ENCODE measurements at places on chromosomes 5 and 9. TPM values are rescaled to one million over a fixed set of nuclear protein-coding genes. Genes with fewer than 3 reads are reported as not detected.
A peak's percentile ranks its signal among the peaks of the same experiment; 100 is the strongest.

- no peak for DNase-seq
Measured at GRCh38 chr5:174589011-174589410, 135.4 kb upstream of the MSX2 start.

DNA sequence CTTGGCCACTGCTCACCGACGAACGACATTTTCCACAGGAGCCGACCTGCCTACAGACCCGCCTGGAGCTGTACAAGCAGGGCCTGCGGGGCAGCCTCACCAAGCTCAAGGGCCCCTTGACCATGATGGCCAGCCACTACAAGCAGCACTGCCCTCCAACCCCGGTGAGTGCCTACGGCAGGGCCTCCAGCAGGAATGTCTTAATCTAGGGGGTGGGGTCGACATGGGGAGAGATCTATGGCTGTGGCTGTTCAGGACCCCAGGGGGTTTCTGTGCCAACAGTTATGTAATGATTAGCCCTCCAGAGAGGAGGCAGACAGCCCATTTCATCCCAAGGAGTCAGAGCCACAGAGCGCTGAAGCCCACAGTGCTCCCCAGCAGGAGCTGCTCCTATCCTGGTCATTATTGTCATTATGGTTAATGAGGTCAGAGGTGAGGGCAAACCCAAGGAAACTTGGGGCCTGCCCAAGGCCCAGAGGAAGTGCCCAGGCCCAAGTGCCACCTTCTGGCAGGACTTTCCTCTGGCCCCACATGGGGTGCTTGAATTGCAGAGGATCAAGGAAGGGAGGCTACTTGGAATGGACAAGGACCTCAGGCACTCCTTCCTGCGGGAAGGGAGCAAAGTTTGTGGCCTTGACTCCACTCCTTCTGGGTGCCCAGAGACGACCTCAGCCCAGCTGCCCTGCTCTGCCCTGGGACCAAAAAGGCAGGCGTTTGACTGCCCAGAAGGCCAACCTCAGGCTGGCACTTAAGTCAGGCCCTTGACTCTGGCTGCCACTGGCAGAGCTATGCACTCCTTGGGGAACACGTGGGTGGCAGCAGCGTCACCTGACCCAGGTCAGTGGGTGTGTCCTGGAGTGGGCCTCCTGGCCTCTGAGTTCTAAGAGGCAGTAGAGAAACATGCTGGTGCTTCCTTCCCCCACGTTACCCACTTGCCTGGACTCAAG is 1.5 kb downstream of the CSF2 start:
- DNase-seq = peak; percentile 58

DNA sequence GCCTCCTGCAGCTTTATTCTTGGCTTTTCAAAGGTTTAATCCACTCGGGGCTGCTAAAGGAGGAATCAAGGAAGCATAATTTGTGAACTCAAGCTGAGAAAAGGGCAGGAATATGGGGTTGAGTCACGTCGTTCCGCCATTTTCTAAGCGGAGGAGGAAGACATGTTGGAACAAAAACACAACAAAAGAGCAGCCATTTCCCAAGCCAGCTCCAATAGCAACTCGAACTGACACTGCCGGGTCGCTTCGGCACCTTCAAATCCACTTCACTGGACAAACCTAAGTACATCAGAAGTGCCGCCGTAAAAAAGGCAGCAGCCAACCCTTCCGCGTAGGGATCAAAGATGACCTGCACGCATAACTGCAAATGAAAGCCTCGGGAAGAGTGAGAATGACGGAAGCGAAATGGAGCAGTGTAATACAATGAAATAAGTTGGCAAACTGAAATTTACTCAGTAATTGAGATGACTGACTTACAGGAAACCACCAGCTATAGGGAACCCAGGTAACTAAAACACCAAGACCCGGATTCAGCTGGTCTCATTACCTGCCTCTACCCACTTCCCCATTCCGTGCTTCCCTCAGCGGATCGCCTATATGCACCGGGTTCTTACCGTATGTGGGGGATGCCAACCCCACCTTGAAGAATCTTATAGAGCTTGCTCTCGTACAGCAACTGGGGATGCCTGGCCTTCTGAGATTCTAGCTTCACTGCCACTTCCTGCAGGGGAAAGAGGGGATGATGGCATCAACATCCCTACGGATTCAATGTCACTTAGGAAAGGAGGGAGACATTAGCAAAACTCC is 1.6 kb downstream of the CSNK1A1 start:
- peak; percentile 46 for DNase-seq

- DNase-seq = no peak
Measured at GRCh38 chr5:131548176-131548575, 86.9 kb downstream of the RAPGEF6 start.

- DNase-seq = no peak
Measured at GRCh38 chr5:172731680-172732074, 39.3 kb downstream of the DUSP1 start.

DNA sequence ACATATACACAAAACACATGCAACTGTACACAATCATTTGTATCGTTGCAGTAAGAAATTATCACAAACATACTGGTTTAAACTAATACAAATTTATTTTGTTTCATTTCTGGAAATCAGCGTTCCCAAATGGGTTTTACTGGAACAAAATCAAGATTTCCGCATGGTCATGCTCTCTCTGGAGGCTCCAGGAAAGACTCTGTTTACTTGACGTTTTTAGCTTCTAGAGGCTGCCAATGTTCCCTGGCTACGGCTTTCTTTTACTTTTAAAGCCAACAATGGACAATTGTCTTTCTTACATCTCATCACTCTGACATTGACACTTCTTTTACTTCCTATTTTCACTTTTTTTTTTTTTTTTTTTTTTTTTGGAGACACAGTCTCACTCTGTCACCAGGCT is 793.1 kb downstream of the CDH9 start:
- DNase-seq = no peak

DNA sequence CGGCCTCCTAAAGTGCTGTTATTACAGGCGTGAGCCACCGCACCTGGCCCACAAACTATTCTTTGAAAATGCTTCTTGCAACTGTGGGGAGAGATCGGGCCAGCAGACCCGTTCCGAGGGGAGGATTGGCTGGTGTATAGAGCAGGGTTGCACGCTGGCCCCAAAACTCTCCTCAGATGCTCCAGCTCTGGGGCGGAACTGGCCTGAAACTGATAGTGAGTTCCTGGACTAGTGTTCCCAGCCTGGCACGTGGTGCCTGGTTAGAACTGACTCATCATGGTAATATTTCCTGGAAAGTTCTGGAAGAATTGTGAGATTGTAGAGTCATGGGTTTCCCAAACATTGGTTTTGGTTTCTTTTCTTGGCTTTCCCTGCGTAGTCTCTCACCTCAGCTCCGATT is 120.5 kb downstream of the FBXL7 start:
- peak; percentile 79 for DNase-seq

DNA sequence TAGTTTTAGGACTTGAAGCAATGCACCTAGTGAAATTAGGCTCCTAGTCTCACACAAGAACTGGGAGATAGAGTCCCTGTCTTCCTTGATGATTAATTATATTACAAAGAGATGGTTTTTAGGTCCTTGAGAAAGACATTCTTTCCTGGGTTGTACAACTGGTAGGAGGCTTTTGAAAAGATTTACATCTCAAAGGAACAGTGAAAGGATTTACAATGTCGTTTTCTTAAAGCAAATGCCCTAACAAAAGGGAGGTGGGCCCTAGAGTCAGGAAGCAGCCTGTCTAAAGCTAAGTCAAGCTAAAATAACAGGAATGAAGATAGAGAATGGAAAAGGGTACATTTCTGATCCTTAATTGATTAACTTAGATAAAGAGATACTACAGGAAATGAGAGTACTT is 102.2 kb upstream of the IL7R start:
- no peak for DNase-seq

DNA sequence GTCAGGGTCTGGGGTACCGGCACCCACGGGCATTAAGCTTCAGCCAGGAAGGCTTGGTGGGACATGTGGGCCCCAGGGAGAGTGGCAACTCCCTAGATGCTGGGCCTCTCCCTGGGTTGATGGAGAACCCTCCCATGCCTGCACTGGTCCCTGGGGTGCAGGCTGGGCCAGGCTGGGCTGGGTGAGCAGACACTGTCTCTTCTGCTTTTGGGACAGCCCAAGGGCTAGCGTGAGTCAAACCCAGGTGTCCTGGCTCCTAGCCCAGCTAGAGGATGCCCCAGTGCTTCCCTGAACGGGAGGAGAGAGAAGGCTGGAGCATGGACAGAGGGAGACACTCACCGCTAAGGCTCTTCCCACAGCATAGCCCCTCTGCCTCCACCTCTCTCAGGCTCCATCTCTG is 5.7 kb upstream of the AQP7 start:
- DNase-seq = no peak

- DNase-seq = peak; percentile 69
Measured at GRCh38 chr9:136902259-136902821, 16.0 kb downstream of the TRAF2 start.

DNA sequence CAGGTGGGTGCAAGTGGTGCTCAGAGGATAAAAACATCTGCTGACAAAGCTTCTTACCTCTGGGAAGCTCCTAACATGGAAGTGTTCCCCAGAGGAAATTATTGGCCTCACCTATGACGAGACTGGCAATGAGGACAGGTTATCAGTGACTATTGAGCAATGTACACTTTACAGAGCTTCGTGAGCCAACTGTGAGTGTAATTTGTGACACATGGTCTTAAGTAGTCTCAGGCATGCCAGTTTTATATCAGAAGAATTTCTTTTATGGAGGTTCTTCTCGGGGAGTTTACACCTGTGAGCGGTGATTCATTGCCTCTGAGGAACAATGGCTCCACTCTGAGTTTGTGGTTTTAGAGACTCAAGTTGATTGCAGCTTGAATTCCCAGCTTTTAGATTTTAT is 11.3 kb downstream of the ANKDD1B start:
- DNase-seq = peak; percentile 21

- DNase-seq = peak; percentile 62
Measured at GRCh38 chr5:108345541-108346171, 36.2 kb downstream of the FBXL17 start.

DNA sequence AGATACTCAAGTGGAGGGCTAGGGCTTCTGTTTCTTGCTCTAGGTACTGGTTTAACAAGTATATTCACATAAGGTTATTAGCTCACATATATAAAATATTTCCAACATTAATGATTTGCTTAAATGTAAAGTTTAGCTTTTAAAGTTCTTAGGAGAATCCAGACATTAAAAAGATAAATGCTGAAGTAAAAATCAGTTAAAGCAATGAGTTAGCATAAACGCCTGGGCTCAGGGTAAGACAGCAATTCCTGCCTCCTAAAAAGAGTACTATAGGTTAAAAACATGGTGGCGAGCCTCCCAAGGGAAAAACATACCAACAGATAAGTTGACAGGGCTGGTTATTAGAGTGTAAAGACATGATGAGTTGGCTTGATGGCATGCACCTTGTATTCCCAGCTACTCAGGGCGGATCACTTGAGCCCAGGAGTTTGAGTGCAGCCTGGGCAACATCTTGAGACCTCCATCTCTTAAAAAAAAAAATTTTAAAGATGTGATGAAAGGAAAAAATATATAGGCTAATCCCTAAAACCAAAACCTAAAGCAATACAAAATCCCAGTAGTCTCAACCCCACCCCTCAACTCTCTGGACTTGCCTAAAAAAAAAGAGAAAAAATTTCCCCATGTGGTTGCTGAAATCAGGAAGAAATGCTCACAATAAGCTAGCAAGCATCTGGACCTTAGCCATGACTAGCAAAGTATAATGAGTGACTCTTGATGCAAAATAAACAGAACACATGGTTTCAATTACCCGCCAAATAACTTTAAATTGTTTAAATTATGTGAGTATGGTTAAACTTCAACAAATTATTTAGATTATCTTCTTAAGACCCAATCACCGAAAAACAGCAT is 3.6 kb downstream of the GOLPH3 start:
- peak; percentile 67 for DNase-seq

GRCh38 chr9:98375138-98375726 is 119.8 kb upstream of the TBC1D2 start:
- DNase-seq = no peak

DNA sequence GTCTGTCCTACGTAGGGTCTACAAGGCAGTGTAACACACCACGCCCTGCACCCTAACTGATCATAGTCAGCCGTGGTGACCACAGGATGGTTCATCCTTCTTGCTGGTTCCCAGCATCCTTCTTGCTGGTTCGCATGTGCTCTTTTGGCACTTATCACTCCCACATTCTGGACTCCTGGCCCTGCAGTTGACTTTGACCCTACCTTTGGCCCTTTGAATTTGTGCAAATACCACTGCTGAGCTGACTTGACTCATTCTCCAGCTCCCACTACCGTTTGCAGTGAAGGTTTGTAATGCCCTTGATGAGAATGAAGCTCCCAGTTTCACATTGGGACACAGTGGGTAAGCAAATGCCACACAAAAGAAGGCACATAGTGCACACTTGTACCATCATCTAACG is 33.8 kb downstream of the PALM2AKAP2 start:
- no peak for DNase-seq

Gene MPDZ
- 14.2 TPM for total RNA-seq

Gene PAPPA
- total RNA-seq = 0.39 TPM

Gene TSSK1B
- total RNA-seq = not detected

Gene LNPEP
- 38.4 TPM for total RNA-seq

Gene NFIL3
- total RNA-seq = 7.5 TPM

Gene TMOD1
- 1.3 TPM for total RNA-seq

Gene COL23A1
- 0.08 TPM for total RNA-seq
